ENCODE measurements at places on chromosomes 2 and 18.

- peak; percentile 67 for DNase-seq
These were observed 3.5 kb upstream of the SLC9A2 start for GRCh38 chr2:102615620-102616436.

GRCh38 chr18:61982475-61982874, 89.7 kb upstream of the RNF152 start:
- no peak for DNase-seq

DNA sequence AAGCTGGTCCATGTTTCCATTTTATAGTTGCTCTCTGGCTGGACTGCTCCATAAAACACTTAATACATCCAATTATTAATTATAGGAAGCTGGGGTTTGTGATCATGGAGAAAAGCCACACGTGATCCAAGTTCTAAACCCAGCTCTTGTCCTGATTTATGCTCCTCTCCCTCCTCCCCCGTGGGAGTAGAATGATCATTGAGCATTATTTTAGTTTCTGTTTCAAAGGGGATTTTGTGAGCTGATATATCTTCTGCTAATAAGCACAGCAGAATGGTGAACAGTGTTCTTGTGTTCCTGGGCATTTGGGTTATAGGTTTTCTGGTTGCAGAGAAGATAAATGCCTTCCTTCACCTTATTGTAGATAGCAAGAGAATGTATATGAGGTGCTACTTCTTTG, 135.7 kb upstream of the TMEM200C start:
- no peak for DNase-seq

DNA sequence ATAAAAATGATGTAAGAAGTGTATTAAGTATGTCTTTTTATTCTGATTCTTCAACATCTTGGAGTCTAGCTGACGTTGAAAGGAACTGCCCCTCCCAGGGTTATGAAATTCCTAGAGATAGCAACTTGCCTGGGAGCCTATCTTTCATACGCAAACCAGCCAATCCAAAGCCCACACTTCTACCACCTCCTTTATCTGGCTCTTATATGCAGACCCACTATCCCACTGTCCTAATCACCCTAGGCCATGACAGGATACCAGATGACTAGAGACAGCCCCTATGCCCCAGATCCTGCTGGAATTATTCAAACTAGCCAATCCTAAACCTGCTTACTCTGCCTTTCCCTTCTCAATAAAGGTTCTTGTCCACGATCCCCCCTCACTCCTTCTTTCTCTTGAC, 11.8 kb upstream of the CDC42EP3 start:
- no peak for DNase-seq

GRCh38 chr2:164314148-164314547, 307.1 kb downstream of the GRB14 start:
- no peak for DNase-seq

DNA sequence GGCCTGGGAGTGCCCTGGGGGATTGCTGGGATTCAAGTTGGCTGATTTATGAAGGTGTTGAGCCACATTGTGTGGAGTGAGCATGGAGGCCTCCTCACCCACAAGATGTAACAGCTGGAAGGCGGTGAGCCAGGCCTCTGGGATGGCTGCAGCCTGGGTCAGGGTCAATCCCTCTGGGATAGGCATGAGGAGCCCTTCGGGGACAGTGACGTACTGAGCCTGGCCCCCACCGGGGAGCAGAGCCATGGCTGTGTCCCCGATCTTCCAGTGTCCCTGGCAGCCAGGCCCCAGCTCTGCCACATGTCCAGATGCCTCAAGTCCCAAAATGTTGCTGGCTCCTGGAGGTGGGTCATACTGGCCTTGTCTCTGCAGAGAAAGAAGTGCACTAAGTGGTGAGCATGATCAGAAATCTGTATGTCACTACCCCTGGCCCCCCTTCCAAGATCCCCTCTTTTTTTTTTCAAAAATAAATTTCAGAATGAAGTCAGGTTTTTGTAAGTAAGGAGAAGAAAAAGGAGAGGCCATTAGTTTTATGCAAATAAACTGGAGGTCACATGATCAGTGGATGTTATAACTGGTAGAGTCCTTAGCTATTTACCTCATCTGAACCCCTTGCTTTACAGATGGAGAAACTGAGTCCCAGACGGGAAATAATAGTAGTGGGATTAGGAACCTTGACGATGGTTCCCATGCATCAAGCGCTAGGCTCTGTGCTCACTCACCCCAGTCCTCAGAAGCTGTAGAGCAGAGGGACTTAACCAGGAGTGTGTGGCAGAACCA, 1.7 kb downstream of the TP53I3 start:
- no peak for DNase-seq

- DNase-seq, result no peak
These were observed 107.9 kb upstream of the TEKT4 start for GRCh38 chr2:94763318-94763717.
